ENCODE measurements at places on chromosomes 3 and 15.

DNA sequence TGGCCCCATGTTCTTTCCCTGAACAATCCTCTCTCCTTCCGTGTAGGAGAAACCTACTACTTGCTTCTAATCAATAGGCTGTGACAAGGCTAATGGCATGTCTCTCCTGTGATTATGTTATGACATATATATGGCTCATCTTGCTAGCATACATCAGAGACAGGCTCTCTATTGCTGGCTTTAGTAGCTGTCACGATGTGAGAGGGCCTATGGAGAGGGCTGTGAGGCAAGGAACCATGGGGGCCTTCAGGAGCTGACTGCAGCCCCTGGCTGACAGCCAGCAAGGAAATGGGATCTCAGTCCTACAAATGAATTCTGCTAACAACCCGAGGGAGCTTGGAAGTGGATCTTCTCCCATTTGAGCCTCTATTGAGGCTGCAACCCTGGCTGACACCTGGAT, 96.3 kb downstream of the EOMES start:
- no peak for DNase-seq

GRCh38 chr3:27449530-27450150, 34.5 kb downstream of the SLC4A7 start:
- DNase-seq = no peak

GRCh38 chr3:76198086-76198485, 412.7 kb upstream of the ZNF717 start:
- no peak for DNase-seq

GRCh38 chr3:150451329-150452048, 43.4 kb downstream of the TSC22D2 start:
- no peak for DNase-seq

GRCh38 chr3:41307065-41307464, 107.8 kb downstream of the CTNNB1 start:
- no peak for DNase-seq

- no peak for DNase-seq
Observed at GRCh38 chr3:8210882-8211341, 290.7 kb upstream of the LMCD1 start.

- DNase-seq = no peak
Observed at GRCh38 chr15:41116962-41117252, 827 bp upstream of the INO80 start.

- no peak for DNase-seq
Observed at GRCh38 chr3:135125171-135125801, 330.2 kb downstream of the EPHB1 start.

DNA sequence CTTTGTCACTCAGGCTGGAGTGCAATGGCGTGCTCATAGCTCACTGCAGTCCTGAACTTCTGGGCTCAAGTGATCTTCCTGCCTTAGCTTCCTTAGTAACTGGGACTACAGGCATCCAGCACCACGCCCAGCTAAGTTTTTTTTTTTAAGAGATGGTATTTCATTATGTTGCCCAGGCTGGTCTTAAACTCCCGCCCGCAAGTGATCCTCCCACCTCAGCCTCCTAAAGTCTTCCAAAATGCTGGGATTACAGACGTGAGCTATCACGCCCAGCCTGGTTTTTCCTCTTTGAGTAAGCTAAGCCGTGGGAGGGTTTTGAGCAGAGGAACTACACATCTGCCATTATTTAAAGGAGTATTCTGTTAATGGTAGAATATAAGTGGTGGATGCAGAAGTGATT, 7.4 kb upstream of the LRRFIP2 start:
- DNase-seq = no peak

DNA sequence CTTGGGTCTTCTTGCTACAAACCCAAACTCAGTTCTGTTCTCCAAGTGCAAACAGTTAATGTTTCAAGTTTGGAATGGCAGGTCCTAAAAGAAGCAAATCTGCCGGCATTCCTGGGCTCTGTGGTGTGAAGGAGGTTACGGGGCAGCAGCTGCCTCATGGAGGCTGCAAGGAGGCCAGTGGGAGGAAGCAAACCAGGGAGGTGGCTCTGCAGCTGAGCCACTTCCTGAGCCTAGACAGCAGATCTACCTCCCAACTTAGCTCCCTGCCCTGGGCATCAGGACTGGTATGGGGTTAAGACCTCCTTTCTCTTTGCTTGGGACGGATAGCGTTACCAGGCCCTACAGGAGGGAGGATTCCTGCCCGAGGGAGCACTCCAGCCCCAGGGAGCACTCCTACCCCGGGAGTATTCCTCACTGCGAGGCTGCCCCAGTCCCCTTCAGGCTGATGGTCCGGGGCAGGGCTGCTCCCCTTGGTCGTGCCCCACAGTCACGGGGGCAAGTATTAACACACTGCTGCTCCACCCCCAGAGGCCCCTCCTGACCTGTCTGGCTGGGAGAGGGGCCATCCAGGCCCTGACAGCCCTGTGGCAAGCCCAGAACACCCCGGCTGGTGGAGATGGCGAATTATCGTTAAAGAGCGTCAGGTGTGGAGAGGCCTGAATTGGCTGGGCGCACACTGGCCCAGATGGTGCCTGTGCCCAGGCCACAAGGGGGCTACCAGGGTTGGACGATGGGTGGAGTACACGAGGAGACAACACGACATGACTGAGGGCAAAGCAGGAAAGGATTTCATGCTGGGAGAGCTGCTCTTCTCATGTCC, 129.9 kb downstream of the ATP10A start:
- no peak for DNase-seq

- no peak for DNase-seq
Observed at GRCh38 chr3:36874424-36874823, 70.4 kb downstream of the TRANK1 start.

DNA sequence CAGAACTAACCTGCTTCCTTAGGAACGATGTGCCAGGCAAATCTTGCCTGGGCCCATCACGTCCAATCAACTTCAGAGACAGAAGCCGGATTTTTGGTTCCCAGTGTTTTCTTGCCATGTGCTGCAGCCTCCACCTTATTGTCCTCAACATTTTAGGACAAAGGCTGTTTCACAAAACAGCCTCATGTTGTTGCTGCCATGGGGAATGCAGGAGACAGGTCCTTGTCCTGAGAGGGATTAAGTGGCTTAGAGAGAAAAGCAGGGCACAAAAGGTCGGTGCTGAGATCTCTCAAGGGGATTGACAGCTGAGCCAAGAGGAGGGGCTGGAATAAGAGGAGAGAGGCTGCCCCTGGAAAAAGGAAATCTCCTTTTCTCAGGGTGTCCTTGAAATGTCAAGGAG, 11.3 kb upstream of the NMNAT3 start:
- no peak for DNase-seq

DNA sequence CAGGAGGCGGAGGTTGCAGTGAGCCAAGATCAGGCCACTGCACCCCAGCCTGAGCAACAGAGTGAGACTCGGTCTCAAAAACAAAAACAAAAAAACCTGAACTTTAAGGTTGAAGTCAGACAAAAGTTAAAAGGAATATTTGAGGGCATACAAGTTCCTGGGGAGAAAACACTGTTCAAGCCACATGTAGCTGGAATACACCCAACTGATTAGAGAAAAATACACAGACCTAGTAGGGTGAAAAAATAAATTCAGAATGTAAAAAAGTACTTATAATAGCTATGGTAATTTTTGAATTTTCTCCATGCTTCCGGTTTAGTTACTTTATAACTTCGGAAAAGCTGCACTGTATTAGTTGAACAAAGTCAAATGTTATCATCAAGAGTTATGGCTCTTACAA, 42.6 kb upstream of the SNTN start:
- no peak for DNase-seq

DNA sequence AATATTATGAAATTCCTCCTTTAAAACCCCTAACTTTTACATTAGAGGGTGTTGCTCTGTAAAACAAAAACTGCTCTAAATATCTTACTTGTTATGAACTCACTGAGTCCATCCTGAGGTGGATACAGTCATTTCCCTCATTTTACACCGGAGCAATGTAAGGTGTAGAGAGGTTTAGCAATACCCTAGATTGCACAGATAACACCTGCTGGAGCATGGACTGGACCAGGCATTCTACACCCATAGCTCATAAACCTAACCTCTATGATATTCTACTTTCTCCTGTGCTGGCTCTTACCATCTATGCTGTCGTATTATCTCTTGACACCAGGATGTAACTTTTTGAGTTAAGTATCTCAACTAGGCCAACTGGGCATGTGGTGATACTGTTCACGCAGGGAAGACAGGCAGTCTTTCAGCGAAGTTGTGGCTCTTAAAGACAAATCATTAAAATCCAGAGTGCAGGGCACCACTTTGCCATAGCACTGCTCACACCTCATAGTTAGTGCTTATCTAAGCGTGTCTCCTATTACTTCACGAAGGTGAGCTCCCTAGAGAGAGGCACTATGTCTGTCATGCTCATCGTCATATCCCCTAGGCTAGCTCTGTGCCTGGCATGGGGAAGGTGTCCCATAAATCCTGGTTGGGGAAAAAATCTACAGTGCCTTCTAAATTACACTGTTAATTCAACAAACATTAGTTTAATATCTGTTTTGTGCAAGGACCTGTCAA, 100.1 kb upstream of the SLC2A2 start:
- no peak for DNase-seq
